ENCODE measurements at places on chromosomes 12 and 14.

DNA sequence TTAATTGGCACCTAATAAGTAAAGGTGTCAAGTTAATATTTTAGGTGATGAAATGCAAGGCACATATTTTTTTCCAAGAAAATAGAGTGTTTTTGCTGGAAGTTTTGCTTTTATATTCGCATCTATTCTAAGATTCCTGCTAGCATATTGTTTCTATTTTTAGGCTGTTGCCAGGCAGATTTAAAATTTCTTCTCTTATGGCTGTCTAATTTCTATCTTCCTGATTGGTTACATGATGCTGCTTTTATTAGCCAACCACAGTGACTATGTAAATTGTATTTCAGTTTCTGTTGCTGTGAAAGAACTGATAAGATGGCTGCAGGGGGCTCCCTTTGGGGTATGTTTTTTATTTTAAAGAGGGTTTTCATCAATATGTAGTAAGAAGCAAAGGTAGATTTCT is 42.7 kb downstream of the ATF7IP start:
- no peak for DNase-seq

DNA sequence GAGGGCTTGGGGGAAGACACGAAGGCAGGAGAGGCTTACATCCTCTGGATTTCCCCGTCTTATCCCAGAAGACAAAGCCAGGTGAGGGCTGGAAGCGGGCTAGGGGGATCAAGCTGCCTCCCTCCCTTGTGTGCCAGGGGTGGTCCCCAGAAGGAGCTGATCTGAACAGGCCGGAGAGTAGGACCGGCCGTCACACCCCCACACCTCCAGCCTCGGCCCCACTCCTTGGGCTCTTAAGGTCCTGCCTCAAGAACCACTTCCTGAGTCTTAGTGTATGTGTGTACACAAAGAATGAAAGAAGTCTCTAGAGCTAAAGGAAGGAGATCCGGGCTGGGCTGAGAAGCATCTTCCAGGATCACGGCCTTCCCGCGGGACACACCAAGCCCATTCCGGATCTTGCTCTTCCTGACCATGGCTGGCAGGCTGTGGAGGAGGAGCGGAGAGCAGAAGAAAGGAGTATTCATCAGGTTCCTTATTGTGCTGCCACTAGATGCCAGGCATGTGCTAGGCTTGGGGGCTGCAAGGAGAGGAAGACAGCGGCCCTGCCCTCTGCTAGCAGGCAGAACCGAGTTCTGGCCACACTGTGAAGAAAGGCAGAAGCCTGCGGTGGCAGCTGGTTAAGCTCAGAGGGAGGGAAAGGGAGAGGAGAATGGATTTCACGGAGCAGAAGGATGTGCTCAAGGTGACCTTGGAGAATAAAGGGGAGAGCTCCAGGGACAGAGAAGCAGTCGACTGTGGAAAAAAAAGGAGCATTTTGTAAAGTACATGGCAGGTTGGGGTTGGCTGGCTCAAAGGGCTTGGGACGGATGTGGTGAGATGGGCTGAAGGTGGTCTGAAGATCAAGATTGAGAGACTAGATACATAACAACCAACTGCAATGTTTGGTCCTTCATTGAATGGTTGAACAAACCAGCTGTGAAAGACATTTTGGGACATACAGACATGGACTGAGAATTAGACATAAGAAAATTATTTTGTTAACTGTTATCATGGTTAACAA is 1.3 kb upstream of the CD63 start:
- peak; percentile 47 for DNase-seq

- no peak for DNase-seq
These were observed 25.3 kb upstream of the FAM181A start for GRCh38 chr14:93901813-93902212.

- no peak for DNase-seq
These were observed 103.5 kb upstream of the SLC38A2 start for GRCh38 chr12:46475972-46476645.

GRCh38 chr14:89276424-89276975 is 140.5 kb downstream of the FOXN3 start:
- peak; percentile 28 for DNase-seq

DNA sequence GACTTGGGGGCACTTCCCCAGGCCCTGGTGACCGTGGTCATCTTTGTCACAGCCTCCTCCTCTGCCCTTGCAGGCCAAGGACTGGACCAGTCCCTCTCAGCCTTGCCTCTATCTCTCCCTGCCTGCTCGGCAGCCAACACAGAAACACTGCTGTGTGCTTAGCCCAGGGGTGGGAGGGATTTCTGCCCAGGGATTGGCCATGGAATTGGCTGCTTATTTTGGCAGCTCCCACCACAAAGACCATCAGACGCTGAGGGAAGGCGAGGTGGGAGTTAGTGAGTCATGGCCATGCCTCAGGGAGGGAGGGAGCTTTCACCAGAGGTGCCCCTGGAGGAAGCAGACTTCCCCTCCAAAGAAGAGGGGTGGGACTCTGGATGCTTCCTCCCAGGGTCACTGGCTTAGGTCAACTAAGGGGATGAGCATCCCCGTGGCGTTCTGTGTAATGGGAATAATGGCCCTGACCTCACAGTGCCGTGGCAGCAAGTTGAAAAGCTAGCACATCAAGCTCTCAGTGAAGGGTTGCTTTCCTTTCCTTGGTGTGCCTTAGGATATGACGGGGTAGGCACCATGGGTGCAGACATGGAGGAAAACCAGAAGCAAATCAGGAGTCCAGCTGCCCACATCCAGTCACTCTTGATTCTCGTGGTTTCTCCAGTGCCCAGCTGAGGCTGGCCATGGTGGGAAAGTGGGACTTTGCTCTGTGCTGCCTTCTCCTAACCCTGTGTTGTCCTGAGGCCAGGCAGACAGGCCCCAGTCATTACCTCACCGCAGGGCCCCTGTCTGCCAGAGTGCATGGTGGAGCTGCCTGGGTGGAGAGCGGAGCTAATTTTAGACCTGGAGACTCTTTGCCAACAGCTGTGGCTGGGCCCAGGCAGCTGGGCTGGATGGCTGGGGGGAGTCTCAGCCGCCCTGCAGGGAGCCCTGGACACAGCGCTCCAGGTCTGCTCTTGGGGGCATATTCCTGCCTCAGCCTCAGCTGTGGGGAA is 21.4 kb downstream of the B4GALNT3 start:
- DNase-seq, result no peak

DNA sequence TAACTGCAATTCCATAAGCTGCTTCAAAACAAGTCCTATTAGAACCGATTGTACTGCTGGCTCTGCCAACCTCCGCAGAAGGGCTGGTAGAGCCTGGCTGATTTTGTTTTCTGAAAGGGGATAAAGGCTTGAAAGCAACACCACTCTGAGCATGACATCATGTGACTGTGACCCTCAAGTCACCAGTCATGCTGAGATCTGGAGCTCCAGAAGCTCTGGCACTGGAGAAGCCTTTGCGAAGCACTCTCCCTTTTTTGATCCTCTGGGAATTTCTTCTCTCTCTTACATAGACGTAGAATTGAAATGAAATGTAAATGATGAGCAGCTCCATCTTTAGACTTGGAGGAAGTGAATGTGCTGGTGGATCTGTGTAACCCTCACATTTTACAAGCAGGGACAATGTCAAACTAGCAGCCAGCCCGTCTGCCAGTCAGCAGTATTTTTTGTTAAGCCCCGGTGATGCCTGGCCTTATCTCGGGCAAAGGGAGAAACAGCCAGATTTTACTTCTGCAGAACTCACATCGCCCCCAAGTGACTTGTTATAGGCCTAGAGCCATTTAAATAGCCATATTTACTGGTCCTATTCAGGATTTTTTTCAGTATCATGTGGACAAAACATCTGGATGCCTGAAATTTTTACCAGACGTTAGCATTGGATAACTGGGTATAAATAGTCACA is 112.1 kb upstream of the NPAS3 start:
- no peak for DNase-seq

GRCh38 chr14:77105145-77105939 is 7.3 kb downstream of the CIPC start:
- DNase-seq, result no peak

DNA sequence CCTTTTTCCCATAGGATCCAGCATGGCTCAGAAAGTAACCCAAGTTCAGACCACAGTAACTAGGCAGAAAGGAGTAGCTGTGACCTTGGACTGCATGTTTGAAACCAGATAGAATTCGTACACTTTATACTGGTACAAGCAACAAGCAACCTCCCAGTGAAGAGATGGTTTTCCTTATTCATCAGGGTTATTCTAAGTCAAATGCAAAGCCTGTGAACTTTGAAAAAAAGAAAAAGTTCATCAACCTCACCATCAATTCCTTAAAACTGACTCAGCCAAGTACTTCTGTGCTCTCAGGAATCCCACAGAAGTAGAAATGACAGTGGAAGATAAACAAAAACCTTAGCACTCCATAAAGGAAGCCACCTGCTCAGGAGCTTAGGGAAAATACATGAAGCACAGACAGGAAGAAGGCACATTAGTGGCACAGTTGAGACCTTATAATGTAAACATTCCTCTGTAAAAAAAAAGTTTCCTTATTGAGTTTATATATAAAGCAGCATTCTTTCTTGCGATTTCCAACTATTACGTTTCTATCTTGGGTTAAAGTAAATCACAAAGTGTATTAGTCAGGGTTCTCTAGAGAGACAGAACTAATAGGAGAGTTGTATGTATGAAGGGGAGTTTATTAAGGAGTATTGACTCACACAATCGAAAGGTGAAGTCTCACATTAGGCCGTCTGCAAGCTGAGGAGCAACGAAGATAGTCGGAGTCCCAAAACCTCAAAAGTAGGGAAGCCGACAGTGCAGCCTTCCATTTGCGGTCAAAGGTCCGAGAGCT is 398.4 kb downstream of the DAD1 start:
- DNase-seq, result no peak

DNA sequence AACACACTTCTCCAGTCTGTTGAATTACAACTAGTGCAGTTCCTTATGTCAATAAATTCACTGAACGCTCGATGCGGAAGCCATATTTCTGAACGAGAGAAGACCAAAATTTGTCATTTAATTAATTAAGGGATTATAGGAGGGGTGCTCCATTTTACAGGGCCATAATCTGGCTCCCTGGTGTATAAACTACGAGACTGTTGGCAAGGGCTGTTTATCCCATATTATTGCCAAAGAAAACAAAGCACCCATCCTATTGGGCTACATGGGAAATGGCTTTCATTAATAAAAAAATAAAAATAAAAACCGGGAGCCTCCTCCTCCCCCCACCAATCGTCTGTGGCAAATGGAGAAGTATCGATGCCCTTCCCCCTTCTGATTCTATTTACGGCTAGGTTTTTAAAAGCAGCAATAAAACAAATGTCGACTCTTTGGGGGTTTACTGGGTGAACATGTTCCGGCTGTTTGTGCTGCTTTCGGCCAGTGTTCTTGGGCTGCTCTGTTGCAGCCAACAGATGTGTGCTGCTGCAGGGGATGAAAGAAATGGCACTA is 24.8 kb downstream of the ATF7 start:
- no peak for DNase-seq
